ENCODE measurements at places on chromosomes 2 and 18.

DNA sequence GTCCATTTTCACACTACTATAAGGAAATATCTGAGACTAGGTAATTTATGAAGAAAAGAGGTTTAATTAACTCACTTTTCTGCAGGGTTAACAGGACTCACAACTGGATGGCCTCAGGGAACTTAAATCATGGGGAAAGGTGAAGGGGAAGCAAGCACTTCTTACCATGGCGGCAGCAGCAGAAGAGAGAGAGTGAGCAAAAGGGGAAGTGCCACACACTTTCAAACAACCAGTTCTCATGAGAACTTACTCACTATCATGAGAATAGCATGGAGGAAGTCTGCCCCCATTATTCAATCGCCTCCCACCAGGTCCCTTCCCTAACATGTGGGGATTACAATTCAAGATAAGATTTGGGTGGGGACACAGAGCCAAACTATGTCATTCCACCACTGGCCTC lies 55.1 kb upstream of the NETO1 start:
- DNase-seq, result no peak

DNA sequence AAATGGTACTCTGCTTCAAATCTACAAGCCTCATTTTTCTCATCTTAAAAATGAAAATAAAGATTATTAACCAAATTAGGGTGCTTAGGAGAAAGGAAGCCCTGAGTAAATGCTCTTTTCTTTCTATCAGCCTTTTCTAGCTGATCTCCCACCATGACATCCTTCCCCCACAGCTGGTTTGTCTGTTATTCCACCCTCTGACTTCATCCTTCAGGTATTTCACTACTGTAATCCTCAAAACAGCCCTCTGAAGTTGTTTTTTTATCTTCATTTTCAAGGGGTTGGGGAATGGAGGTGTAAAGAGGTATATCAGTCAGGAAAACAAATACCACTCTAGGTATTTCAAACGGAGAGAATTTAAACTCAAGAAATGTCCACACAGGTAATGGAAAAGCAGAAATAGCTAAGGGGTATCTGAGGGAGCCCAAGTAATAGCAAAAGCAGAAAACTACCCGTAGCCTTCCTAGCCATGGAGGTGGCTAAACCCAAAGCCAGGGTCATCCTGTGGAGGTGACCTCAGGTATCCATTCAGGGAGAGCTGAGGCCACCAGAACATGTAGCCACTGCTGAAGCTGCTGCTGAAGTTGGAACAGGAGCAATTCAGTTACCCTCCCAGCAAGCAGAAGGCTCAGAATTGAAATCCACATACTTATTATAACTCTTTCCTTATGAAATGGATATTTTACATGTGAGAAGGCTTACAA lies 990.9 kb upstream of the ACVR2A start:
- no peak for DNase-seq

GRCh38 chr2:5609201-5609600 lies 83.0 kb upstream of the SOX11 start:
- no peak for DNase-seq

- no peak for DNase-seq
Observed at GRCh38 chr18:62702259-62702658, 13.1 kb upstream of the PHLPP1 start.

DNA sequence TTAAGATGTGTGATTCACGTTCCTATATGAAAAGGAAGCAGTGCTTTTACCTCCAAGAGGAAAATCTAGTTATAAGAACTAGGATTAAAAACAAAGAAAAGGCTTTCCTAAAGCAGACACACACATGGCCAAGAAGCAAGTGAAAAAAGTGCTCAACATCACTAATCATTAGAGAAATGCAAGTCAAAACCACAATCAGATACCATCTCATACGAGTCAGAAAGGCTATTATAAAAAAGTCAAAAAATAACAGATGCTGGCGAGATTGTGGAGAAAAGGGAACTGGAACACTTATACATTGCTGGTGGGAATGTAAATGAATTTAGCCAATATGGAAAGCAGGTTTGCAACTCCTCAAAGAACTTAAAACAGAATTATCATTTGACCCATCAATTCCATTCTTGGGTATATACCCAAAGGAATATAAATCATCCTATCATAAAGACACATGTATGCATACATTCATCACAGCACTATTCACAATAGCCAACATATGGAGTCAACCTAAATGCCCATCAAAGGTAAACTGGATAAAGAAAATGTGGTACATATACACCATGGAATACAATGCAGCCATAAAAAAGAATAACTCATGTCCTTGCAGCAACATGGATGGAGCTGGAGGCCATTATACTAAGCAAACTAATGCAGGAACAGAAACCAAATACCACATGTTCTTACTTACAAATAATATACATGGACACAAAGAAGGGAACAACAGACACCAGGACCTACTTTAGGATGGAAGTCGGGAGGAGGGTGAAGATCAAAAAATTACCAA lies 285.3 kb downstream of the RAD51AP2 start:
- DNase-seq, result no peak

GRCh38 chr18:52342456-52342855 lies 2.5 kb downstream of the DCC start:
- DNase-seq, result no peak

DNA sequence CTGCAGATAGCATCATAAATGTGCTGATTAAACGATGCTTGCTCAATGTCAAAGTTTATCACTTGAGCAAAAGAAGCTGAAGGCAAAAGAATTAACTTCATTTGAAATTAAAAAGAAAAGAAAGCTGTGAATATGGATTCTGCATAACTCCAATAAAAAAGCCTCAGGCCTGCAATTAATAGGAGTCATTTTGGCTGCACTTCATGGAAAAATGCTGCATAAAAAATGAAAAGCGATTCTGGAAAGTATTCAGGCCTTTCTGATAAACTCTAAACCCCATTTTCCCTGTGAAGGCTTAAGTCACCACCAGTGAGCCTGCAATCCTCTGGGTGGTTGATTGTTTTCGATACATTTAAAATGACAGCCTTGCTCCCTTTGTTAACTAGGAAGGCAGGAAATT lies 1793.4 kb downstream of the SUCLG1 start:
- no peak for DNase-seq

GRCh38 chr18:51006061-51006818 lies 23.8 kb upstream of the SMAD4 start:
- DNase-seq, result no peak

- DNase-seq, result no peak
Observed at GRCh38 chr2:44063033-44063432, 67.2 kb upstream of the LRPPRC start.

DNA sequence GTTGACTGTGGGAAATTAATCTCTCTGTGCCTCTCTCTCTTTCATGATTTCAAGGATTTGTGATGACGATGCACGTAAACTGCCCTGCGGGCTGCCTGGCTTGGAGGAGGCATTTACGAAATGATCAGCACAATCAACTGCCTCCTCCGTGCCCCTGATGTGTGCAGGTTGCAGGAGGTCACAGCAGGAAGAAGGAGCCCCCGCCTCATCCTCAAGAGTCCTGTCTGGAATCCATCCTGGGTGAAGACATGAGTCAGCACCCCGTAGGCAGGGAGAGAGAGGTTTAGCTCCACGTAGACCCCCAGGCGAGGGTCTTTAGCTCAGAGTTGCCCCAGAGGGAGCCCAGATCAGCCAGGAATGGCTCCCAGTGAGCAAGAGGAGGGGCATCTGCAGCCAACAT lies 17.1 kb upstream of the TEX51 start:
- DNase-seq, result no peak

DNA sequence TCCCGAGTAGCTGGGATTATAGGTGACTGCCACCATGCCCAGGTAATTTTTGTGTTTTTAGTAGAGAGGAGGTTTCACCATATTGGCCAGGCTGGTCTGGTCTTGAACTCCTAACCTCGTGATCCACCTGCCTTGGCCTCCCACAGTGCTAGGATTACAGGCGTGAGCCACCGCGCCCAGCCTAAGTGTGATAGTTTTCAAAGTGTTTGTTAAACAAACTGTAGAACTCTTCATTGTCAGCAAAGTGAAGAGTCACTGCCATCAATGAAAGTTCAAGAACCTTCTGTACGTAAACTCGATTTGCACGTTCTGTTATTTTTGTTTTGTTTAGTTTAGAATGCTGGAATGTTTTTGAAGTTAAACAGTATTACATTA lies 18.0 kb upstream of the SOS1 start:
- no peak for DNase-seq

GRCh38 chr2:120167272-120167671 lies 55.9 kb downstream of the TMEM185B start:
- no peak for DNase-seq

All from WERI-Rb-1 (cell line).